ENCODE measurements at places on chromosomes 4 and X. TPM values are rescaled to one million over a fixed set of nuclear protein-coding genes. Genes with fewer than 3 reads are reported as not detected.

- no peak overlapping the region for H3K4me3 ChIP-seq
- H3K27ac ChIP-seq = no peak overlapping the region
Measured at GRCh38 chrX:68853665-68854251, 24.9 kb downstream of the EFNB1 start.

- no peak for DNase-seq
- H3K27ac ChIP-seq = no peak overlapping the region
- no peaks in the 10 kb centered on the region for H3K4me1 ChIP-seq
- no peaks in the 10 kb centered on the region for H3K27me3 ChIP-seq
Measured at GRCh38 chrX:42739741-42740140, 38.2 kb downstream of the PPP1R2C start.

GRCh38 chr4:31069151-31069550 lies 349.0 kb downstream of the PCDH7 start:
- no peak overlapping the region for H3K4me3 ChIP-seq
- no peak for DNase-seq
- H3K27me3 ChIP-seq = no peaks in the 10 kb centered on the region
- no peak overlapping the region for H3K27ac ChIP-seq
- no peaks in the 10 kb centered on the region for H3K36me3 ChIP-seq

DNA sequence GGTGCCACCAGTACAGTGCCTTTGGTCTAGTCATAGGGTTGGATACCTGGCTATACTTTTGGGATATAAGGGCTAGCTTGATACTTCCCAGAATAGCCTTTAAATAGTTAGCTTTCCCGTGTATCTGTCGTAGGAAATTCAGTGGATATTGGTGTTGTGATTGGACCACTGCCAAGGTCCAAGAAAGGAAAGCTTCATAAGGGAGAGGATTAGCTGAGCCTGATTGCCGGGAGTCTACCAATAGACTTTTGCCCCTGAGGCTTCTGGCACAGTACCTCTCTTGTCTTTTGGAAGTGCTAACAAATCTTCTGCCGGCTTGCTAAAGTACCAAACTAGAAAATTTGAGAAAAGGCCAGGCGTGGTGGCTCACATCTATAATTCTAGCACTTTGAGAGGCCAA lies 350.6 kb downstream of the CHIC1 start:
- no peak for DNase-seq
- H3K4me1 ChIP-seq = peaks cover 3% of the 10 kb centered on the region
- no peak overlapping the region for H3K27ac ChIP-seq
- H3K4me3 ChIP-seq = no peak overlapping the region
- no peaks in the 10 kb centered on the region for H3K27me3 ChIP-seq
- no peaks in the 10 kb centered on the region for H3K36me3 ChIP-seq

DNA sequence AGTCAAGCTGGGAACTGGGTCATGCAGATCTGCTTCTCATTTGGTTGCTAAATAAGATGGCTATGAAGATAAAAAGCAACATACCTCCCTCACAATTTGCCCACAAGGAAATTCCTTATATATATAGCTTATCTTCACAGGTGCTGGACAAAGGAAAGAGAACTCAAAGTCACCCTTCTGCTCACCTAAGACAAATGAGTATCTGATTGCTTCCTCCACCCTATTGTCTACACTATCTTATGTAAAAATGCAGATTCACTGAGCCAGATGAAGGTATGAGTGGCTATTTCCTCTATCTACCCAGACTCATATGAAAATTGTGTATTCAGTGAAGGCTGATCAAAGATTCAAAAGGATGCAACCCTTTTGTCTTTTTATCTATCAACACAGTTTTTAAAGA lies 50.8 kb downstream of the CHM start:
- H3K4me1 ChIP-seq = no peaks in the 10 kb centered on the region
- H3K27ac ChIP-seq = no peak overlapping the region
- DNase-seq = no peak
- no peaks in the 10 kb centered on the region for H3K36me3 ChIP-seq

- H3K36me3 ChIP-seq = no peaks in the 10 kb centered on the region
- no peaks in the 10 kb centered on the region for H3K4me1 ChIP-seq
- no peak overlapping the region for H3K27ac ChIP-seq
Measured at GRCh38 chrX:115058276-115058675, 40.9 kb upstream of the IL13RA2 start.

GRCh38 chr4:133623847-133624246 lies 474.8 kb downstream of the PCDH10 start:
- no peak overlapping the region for H3K4me3 ChIP-seq
- no peak for DNase-seq
- H3K36me3 ChIP-seq = no peaks in the 10 kb centered on the region
- no peak overlapping the region for H3K27ac ChIP-seq
- H3K27me3 ChIP-seq = no peaks in the 10 kb centered on the region
- no peaks in the 10 kb centered on the region for H3K4me1 ChIP-seq

DNA sequence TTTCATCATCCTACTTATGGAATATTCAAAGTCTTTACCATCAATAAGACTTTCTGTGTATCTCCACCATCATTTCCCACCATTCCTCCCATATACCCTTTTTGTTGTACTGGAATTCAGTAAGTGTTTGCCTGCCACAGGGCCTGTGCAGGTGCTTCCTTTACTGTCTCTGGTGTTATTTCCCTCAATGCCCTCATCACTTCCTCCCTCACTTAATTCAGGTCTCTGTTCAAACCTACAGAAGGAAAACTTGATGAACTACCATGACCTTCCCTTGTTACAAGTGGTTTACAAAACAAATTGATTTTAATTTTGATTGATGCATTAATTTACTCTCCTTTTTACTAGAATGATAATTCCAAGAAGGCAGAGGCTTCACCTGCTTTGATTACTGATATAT lies 159.5 kb upstream of the FAT4 start:
- DNase-seq = no peak
- no peak overlapping the region for H3K27ac ChIP-seq
- no peak overlapping the region for H3K4me3 ChIP-seq
- H3K27me3 ChIP-seq = no peaks in the 10 kb centered on the region

The GATA1 gene
- total RNA-seq = not detected

The ADH1B gene
- total RNA-seq = 21.7 TPM
